ENCODE measurements at places on chromosomes 11 and 22.

- DNase-seq: no peak
These were observed 333.1 kb downstream of the CTTN start for GRCh38 chr11:70731271-70732022.

- DNase-seq: no peak
These were observed 1486.5 kb downstream of the TBC1D22A start for GRCh38 chr22:48248901-48249455.

- DNase-seq: no peak
These were observed 73.5 kb downstream of the RNF169 start for GRCh38 chr11:74822170-74822569.

DNA sequence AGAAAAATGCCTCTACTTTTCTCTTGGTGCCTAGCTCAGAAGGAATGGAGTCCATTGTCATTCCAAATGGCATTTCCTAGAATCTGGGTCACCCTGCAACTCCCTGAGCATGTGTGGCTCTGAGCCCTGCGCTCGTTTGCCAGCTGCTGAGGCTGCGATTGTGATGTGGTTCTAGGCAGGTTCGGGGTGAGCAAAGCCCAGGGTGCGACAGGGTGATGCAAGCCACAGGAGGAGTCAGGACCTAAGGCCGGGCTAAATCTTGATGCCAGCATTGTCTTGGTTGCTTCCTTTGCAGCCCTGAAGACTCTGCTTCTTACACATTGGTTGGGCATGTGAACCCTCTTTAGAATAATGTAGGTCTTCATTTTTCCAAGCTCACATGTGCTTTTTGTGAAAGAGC, 131.0 kb downstream of the MORC2 start:
- no peak for DNase-seq

DNA sequence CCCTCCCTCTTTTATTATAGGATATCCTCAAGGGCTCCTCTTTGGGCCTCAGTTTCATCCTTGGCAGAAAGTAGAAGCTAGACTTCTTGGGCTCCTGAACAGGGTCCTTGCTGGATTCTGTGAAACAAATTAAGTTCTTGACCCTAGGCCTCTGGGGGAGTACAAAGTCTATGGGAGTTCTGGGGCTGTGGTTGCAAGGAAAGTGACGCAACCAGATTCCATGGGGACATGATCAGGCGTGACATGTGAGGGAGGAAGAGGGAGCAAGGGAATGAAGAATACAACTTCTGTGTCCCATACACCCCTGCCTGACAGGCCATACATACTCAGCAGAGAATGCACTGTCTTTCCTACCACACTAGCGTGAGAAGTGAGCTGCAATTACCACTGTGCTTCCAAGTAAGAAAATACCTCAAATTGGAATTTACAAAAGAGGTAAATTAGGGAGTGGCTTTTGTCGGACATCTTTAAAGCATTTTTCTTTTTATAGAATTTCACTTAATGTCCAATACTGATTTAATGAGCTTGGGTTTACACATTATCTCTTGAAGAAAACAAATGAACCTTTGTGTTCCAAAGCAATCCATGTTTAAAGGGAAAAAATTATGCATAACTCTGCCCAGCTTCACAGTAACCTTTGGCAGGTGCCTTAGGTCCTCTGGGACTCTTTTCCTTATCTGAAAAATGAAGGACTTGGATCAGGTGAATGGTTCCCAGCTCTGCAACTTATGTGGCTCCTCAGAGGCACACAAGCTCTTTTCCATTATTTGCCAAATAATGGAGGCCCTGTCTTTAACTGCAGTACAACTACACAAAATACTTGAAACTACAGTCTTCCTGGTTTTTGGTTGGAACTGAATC, 38.9 kb downstream of the LIMK2 start:
- DNase-seq: no peak

DNA sequence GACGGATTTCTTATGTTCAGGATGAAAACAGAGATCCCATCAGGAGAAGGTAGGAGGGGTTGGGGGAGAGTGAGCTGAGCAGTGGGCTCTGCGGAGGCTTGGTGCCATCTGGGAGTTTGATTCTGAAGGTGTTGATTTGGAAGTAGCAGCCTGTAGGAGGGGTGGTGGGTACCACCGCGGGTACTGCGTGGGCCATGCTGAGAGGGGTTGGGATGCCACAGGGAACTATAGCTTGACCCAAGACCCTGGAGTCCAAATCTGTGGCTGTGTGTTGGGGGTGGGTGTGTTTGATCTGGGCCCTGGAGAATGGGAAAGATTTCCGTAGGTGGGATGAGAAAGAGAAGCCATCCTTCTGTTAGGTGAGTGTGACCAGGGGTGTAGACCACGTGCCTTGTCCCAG, 5.0 kb downstream of the INCENP start:
- no peak for DNase-seq
